Activated T-helper 2 cell treated with anti-CD3 and anti-CD28 coated beads, Interferon-gamma antibody, Interleukin-2, Interleukin-4, amounts not matched to agents 10 μg/mL and 5 μg/mL and 100 μg/mL, durations not matched to agents 14 hours and 24 hours and 36 hours (primary cell): ENCODE measurements at places on chromosomes 12 and 14.

- H3K4me3 ChIP-seq, result no peak overlapping the region
- H3K27ac ChIP-seq, result no peak overlapping the region
- H3K4me1 ChIP-seq, result no peaks in the 10 kb centered on the region
- DNase-seq, result no peak
- H3K36me3 ChIP-seq, result peaks cover 23% of the 10 kb centered on the region
- H3K27me3 ChIP-seq, result no peaks in the 10 kb centered on the region
Measured at GRCh38 chr12:92847368-92847767, 81.7 kb downstream of the EEA1 start.

- no peak overlapping the region for H3K4me3 ChIP-seq
- no peaks in the 10 kb centered on the region for H3K36me3 ChIP-seq
- H3K27me3 ChIP-seq, result peaks cover 12% of the 10 kb centered on the region
- H3K4me1 ChIP-seq, result peaks cover 28% of the 10 kb centered on the region
- no peak overlapping the region for H3K27ac ChIP-seq
Measured at GRCh38 chr12:69328426-69328825, 19.8 kb upstream of the LYZ start.

GRCh38 chr12:88594780-88595179, 14.5 kb upstream of the KITLG start:
- no peak overlapping the region for H3K4me3 ChIP-seq
- no peaks in the 10 kb centered on the region for H3K36me3 ChIP-seq
- no peak for DNase-seq
- H3K27ac ChIP-seq, result no peak overlapping the region
- no peaks in the 10 kb centered on the region for H3K4me1 ChIP-seq

GRCh38 chr14:29918981-29919380, 8.7 kb downstream of the PRKD1 start:
- H3K4me1 ChIP-seq, result no peaks in the 10 kb centered on the region
- no peaks in the 10 kb centered on the region for H3K36me3 ChIP-seq
- no peaks in the 10 kb centered on the region for H3K27me3 ChIP-seq
- no peak overlapping the region for H3K27ac ChIP-seq

DNA sequence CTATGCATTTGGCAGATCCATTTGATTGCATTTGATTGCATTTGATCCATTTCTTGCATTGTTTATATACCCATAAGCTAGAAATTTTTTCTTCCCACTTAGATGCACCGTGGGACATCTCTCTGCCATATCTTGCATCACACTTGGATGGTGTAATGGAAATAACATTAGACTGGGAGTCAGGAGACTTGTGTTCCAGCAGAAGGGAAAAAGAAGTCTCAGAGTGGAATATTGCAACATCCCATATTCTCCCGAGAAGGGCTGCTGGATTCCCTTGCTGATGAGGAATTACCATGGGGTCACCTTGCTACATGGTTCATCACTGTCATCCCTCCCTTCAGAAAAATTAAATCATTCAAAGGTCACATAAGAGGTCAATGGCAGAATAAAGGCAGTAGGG, 78.1 kb downstream of the KSR2 start:
- H3K36me3 ChIP-seq, result no peaks in the 10 kb centered on the region
- H3K4me1 ChIP-seq, result no peaks in the 10 kb centered on the region
- no peak for DNase-seq
- H3K27ac ChIP-seq, result no peak overlapping the region
- no peak overlapping the region for H3K4me3 ChIP-seq

- no peaks in the 10 kb centered on the region for H3K27me3 ChIP-seq
- H3K4me3 ChIP-seq, result peak overlapping the region; percentile 97
- H3K4me1 ChIP-seq, result peaks cover 33% of the 10 kb centered on the region
- H3K27ac ChIP-seq, result peak overlapping the region; percentile 89
Measured at GRCh38 chr12:55830601-55831446, 1.4 kb upstream of the DNAJC14 start.

- no peaks in the 10 kb centered on the region for H3K27me3 ChIP-seq
- H3K27ac ChIP-seq, result peak overlapping the region; percentile 33
- H3K4me3 ChIP-seq, result no peak overlapping the region
- H3K36me3 ChIP-seq, result no peaks in the 10 kb centered on the region
Measured at GRCh38 chr14:102500158-102500662, 9.4 kb downstream of the ANKRD9 start.

DNA sequence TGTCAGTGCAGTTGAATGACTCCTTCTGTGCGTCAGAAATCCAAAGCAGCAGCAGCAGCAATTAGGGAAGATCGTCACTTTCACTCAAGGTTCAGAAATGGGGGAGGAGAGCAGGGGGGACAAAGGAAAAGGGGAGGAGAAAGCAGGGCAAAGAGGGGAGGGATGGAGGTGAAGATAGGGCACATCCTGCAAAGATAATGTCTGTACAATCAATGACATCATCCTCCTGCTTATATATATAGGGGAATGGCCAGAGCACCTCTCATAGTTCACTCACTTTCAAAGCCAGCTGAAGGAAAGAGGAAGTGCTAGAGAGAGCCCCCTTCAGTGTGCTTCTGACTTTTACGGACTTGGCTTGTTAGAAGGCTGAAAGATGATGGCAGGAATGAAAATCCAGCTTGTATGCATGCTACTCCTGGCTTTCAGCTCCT, at the start of gene NTS:
TSS of gene NTS (plus strand) at position 265 of the 431 bp plus-strand sequence. CDS start at position 374, 109 bp downstream.
- no peak for DNase-seq
- H3K4me3 ChIP-seq, result no peak within 1 kb of the TSS
- no peak within 1 kb of the TSS for H3K27ac ChIP-seq
- H3K27me3 ChIP-seq, result no peaks in the 10 kb centered on the region
- H3K36me3 ChIP-seq, result no peaks in the 10 kb centered on the region
